Ascending aorta (tissue), 2 donors: ENCODE measurements at places on chromosomes 12 and 14.

DNA sequence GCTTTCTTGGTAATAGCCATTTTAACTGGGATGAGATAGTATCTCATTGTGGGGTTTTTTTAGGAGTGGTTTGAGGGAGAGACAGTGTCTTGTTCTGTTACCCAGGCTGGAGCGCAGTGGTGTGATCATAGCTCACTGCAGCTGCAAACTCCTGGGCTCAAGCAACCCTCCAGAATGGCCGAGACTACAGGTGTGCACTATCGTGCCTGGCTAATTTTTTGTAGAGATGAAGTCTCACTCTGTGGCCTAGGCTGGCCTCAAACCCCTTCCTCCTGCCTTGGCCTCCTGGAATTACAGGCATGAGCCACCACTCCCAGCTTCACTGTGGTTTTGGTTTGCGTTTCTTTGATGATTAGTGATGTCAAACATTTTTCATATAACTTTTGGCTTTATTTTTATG is 293.6 kb downstream of the ERC1 start:
- no peak for DNase-seq

GRCh38 chr12:121797937-121798786 is 4.7 kb upstream of the RHOF start:
- no peak for DNase-seq

DNA sequence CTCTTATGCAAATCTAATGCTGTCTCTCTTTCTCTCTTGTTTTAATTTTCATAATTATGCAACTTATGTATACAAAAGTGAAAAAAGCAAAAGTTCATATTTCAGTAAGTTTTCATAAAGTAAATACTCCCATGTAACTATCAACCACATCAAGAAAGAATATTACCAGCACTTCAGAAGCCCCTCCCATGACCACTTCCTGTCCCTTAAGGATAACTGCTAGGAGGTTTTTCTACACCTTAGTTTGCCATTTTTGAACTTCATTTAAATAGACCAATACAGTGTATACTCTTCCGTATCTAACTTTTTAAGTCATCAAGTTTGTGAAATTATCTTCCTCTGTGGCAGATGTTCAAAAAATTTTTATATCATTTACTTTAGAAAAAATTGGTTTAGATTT is 547 bp upstream of the OR4K15 start:
- no peak for DNase-seq

DNA sequence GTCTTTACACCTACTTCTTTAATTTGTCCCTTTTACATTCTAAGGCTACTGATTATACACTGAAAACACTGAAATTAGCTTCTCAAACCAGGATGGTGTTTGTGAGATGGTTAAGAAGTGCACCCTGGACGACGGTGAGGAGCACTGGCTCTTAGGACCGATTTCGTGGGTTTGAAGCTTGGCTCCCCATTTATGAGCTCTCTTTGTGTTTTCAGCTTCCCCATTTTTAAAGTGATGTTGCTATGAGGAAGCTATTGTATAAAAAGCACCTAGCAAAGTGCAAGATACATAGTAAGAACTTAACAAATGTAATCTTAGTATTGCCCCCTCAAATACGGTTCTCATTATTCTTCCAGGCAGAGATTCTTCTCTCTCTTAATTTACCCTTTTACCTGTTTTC is 4.7 kb downstream of the NFYB start:
- no peak for DNase-seq

- no peak for DNase-seq
Measured at GRCh38 chr14:101461891-101462290, 99.4 kb upstream of the DIO3 start.

GRCh38 chr12:124994437-124994975 is 1.1 kb downstream of the BRI3BP start:
- no peak for DNase-seq

- DNase-seq = no peak
Measured at GRCh38 chr14:63421226-63421625, 102.5 kb upstream of the GPHB5 start.

GRCh38 chr14:76138758-76139723 is 12.7 kb upstream of the GPATCH2L start:
- DNase-seq = no peak

DNA sequence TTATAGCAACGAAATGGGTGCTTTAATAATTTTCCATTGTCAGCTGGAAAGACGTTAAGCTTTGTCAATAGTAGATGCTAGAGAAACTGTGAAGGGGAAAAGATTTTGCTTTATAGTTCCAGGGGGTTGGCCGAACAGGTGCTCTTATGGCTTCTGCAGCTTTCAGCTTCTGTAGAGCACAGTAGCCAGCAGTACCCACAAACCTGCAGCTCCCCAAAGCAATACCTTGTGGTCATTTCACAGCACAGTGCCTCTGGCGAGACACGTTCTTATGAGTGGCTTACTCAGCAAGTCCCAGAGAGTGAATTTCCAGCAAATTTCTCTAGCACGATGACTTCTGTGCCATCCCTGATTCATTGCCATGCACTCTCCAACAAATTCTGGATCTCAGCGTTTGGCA is 416.3 kb upstream of the ATP2B1 start:
- DNase-seq = no peak

- no peak for DNase-seq
Measured at GRCh38 chr12:3186546-3187215, 109.5 kb downstream of the TSPAN9 start.

- DNase-seq = no peak
Measured at GRCh38 chr14:20302042-20302755, 3.6 kb downstream of the TTC5 start.

DNA sequence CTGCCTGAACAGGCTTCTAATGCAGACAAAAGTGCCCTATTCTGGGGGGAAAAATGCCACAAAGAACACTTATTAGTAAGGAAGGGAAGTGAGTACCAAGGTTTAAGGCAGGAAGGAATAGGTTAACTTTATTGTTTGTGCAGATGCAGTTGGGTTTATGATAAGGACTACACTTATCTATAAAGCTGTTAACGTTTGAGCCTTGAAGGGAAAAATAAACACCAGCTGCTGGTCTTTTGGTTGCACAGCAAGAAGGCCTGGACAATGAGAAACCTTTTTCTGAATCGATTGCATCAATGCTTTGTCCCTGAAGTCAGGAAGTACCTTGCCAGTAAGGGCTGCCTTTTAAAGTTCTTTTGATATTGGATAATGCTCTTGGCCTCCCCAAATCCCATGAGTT is 407.8 kb downstream of the ATP23 start:
- DNase-seq = no peak
